Activated CD4-positive, alpha-beta T cell treated with anti-CD3 and anti-CD28 coated beads, Interleukin-2, amount 50 U/mL, for 24 hours (primary cell): ENCODE measurements at places on chromosomes 13 and 19.

DNA sequence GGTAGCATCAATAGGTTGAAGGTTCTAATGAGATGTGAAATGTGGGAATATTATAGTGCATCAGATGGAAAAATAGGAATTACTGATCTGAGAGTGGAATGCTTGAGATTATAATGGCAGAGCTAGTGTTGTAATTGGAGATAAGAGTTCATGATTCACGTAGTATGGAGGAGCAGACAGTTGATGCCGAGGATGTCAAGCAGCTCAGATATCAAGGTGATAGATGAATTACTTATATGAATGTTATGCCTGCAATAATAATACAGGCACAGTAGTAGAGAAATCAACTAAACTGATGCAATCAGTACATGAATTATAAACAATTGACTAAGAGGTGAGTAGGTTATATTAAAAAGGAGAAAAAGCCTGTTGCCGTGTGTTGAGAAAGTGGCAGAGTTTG is 793.2 kb upstream of the GPC6 start:
- DNase-seq: no peak

GRCh38 chr13:110233951-110234280 is 73.0 kb downstream of the COL4A1 start:
- DNase-seq: no peak

DNA sequence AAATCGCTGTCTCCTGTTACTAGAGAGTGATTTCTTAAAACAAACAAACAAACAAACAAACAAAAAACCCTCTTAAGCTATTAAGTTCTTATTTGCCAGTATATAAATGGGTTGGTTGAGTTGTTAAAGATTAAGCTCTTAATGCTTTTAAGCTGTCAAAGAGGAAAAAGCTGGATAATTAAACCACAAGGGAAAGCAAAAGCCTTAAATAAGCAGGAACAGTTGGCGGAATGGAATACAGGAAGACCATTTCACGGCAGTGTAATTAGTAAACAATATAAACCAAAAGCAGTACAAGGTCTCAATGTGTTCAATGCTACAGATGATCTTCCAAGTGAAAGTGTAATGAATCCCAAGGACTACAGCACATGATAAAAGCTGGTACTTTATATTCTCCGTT is 32.2 kb upstream of the GGACT start:
- DNase-seq: no peak

DNA sequence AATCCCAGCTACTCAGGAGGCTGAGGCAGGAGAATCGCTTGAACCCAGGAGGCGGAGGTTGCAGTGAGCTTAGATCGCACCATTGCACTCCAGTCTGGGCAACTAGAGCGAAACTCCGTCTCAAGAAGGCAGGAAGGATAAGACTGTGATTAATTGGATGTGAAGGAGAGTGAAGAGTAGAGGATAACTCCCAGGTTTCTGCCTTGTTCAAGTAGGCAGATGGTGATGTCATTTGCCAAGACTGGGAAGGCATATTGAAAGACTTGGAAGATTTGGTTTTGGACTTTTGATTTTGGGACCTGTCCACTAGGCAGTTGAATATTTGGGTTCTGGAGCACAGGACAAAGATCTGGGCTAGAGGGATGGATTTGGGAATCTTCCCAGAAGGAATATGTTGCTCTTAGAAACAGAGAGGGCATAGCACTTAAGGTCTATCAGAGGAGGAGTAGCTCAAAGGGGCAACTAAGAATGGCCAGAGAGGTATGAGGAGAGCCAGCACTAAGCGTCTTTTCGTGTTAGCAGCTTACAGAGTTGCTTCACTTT is 20.0 kb downstream of the GARRE1 start:
- DNase-seq: no peak

- no peak for DNase-seq
These were observed 365.7 kb upstream of the KLHL1 start for GRCh38 chr13:70473907-70474306.

DNA sequence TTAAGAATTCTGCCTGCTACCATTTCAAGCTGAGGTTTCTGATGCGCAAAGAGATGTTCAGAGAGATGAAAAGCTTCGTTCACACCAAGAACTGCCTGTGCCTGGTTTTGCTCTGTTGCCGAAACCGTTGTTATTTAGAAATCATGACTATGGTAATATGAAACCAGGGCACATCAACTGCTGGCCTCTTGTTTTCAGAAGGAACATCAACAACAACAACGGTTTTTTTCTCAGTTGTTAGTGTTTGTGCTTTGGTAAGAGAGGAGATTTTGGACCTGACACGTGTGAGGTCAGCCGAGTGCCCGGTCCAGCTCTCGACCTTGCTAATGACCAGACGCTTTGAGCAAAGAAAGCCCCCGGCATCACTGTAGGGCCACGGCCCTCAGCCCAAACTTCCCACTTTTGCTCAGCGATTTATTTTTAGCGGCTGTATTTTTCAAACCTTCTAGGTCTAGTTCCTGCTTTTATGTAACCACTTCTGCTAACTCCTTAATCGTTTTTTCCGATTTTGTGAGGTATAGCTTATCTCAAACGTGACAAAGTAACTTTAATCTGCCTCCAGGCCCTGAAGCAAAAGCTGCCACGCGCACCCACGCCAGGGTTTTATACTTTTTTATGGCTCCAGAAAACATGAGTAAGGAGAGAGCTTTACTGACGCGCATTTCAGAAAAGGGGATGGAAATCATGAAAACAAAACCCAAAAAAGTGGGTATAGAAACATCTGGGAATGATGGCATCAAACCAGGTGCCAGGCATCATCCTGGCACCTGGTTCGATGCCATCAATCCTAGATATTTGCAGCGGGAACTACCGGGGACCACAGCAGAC is 42.0 kb downstream of the KLF2 start:
- no peak for DNase-seq

DNA sequence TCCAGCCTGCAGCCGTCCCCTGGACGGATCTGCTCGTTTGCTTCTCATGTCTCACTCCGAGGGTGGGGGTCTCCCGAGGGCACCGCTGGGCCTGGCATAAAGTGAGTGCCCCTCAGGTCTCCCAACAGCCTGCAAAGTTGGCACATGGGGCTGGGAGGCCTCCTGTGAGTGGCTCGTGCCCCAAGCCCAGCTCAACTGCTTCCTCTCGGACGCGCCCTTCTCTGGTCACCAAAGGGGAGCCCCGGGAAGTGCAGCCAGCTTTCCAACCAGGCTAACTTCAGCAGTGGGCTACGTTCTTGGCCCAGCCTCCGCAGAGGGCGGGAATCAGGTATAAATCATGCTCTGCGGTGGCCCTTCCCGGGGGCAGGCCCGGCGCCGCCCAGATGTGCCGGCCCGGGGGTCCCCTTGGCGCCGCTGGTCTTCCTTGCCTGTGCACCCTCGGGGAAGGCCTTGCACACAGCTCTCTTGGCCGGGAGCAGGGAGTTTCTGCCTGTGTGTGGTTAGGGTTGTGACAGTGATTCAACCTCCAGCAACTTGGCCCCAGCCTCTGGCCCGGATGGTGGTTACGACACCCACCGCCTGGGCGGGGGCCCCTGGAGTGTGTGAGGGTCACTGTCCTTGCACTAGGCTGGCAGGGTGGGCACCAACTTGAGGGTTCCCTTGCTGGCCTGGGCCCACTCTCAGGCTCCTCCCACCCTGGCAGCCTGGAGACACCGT is 20.7 kb downstream of the CEBPG start:
- DNase-seq: no peak

DNA sequence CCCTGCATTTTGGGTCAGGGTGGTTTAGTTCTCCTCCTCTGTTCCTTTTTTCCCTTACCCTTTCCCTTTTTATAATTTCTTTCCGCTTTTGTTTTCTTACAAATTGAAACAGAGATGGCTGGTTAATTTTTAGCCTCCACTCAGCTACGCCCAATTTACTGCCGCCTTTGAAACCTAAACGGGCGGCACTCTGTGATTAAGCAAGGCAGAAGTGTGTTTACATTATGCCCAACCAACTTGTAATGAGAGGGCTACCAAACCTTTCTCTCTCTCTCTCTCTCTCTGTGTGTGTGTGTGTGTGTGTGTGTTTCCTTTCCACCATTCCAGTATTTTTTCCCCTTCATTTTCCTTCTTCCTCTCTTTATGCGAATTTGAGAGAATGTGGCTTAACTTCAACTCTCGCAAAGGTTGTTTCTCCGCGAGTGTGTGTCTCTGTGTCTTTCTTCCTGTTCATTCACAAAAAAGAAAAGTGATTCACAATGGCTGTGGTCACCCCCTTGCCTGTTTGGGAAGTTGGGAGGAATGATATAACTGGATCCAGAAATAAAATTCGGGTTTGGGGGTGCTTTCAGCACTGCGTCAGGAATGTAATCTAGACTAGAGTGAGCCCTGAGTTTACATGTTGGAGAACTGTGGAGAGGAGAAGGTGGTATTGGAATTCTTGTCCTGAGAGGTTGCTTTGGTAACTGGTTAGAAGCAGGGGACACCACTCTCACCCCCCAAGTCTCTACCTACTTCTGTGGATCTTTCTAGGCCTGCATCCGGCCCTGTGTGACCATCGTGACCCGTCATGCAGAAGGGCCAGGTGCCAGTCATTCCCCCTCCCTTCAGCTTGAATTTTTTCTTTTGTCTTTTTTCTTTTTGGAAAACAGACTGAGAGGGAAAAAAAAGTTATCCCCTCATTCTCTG is 31.4 kb downstream of the NFIX start:
- no peak for DNase-seq

GRCh38 chr19:16778796-16779411 is 50.3 kb upstream of the SIN3B start:
- DNase-seq: peak; percentile 2

DNA sequence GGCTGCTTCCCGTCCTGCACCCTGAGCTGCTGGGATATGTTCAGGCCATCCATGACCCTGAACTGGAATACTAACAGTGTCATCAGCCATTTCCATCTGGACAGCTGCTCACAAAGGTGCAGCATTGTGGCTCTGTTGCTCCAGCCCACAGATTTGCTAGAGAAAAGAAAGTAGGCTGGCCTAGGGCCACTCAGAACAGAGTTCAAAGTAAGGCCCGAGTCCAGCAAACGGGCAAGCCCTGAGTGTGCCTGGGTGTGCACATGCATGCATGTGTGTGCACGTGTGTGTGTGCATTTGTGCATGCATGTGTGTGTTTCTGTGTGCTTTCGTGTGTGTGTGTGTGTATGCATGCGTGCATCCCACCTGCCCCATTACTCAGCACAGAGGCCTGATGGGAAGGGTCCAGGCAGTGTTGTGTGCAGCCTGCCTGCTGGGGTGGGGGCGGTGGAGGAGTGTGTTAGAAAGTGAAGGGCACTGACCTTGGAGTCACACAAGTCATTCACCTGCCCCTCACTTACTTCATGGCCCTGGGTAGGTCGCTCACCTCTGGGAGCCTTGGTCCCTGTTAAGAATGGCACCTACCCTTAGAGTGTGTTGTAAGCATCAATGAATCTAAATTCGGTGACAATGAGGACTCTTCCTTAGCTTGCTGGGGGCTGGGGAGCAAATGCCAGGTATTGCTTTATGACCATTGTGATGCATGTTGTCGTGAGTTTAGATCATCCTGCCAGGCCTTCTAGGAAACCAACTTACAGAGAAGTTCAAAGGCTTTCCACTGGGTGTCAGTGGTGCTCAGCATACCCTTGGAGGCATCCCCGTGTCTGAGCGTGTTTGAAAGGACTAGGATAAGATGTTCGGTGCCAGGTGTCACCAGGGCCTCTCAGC is 53.2 kb downstream of the GPR12 start:
- peak; percentile 17 for DNase-seq

GRCh38 chr13:60691268-60691667 is 294.2 kb downstream of the TDRD3 start:
- no peak for DNase-seq

DNA sequence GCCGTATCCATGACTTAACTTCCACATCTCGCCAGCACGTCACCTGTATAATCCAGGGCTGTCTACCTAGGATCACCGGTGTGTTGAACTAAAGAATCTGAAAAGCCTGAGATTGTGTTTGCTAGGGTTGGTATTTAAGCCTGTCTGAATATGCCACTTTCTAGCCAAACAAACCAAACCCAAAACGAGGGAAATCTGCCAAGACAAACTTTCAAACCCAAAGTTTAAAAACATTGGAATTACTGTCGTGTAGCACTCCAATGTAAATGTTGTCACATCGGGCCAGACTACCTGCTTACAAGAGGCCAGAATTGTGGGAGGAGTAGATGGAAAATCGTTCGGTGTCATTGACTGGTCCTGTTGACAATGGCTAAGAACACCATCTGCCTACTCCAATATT is 747.8 kb downstream of the EFNB2 start:
- DNase-seq: no peak

GRCh38 chr19:58261600-58261967 is 17.2 kb upstream of the ZNF8 start:
- DNase-seq: no peak

DNA sequence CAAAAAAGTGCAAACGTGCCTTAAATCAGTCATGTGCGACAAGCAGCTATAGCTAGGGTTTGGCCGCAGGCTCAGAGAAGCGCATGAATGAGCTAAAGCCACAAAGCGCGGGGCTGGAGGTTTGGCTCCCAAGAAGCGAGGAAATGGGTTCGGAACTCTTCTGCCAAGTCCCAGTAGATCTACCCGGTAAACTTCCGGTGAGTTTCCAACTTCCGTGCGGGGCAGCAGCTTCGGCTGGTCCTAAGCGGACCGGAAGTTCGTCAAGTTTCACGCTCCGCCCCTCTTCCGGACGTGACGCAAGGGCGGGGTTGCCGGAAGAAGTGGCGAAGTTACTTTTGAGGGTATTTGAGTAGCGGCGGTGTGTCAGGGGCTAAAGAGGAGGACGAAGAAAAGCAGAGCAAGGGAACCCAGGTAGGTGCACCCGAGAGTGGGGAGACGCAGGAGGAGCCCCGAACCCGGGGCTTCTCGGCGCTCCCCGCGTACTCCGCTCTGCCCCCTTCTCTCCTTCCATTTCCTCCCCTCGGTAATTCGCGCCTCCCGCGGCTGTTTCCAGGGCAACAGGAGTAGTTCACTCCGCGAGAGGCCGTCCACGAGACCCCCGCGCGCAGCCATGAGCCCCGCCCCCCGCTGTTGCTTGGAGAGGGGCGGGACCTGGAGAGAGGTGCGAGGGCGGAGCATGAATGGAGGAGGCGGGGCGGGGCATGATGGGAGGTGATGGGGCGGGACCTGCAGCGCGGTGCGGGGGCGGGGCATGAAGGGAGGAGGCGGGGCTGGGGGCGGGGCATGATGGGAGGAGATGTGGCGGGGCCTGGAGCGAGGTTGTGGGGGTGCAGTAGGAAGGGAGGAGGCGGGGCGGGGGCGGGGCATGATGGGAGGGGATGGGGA is at the start of gene NR1H2:
NR1H2 (plus strand) TSS at position 292 of the 885 bp plus-strand sequence. CDS start 1,149 bp downstream, outside the sequence.
- peak; percentile 93 for DNase-seq

GRCh38 chr19:15249972-15250639 is 17.9 kb upstream of the EPHX3 start:
- DNase-seq: no peak
